ENCODE measurements at places on chromosomes 4 and X. TPM values are rescaled to one million over a fixed set of nuclear protein-coding genes. Genes with fewer than 3 reads are reported as not detected.

UGT8 gene
- total RNA-seq = 36.0 TPM

ZCCHC18 gene
- 1.3 TPM for total RNA-seq

IBSP gene
- total RNA-seq = not detected

DCX gene
- total RNA-seq = 0.22 TPM

S100G gene
- not detected for total RNA-seq

LAMP2 gene
- total RNA-seq = 110 TPM

CT45A8 gene
- not detected for total RNA-seq

PSAPL1 gene
- 0.22 TPM for total RNA-seq

ADGRG4 gene
- not detected for total RNA-seq

GYPE gene
- total RNA-seq = 0.44 TPM

SCRG1 gene
- 0.21 TPM for total RNA-seq

MAGEA8 gene
- not detected for total RNA-seq

GIMD1 gene
- total RNA-seq = not detected

USP17L13 gene
- total RNA-seq = not detected

UVSSA gene
- total RNA-seq = 30.4 TPM

INTU gene
- total RNA-seq = 21.6 TPM

MTNR1A gene
- not detected for total RNA-seq

NSUN7 gene
- 2.0 TPM for total RNA-seq

NDP gene
- total RNA-seq = 2.5 TPM

TTC29 gene
- not detected for total RNA-seq

CSAG2 gene
- not detected for total RNA-seq

FRMD7 gene
- total RNA-seq = not detected

UGT2B17 gene
- total RNA-seq = not detected

P2RY8 gene
- total RNA-seq = 1.2 TPM

COL25A1 gene
- total RNA-seq = 1.5 TPM

CLDN2 gene
- 0.21 TPM for total RNA-seq

MAGEC3 gene
- total RNA-seq = not detected
